CD4-positive, CD25-positive, alpha-beta regulatory T cell (primary cell): ENCODE measurements at places on chromosomes 5 and 9. TPM values are rescaled to one million over a fixed set of nuclear protein-coding genes. Genes with fewer than 3 reads are reported as not detected.

GRCh38 chr5:5558638-5559527 lies 136.4 kb downstream of the ICE1 start:
- DNase-seq = no peak

GRCh38 chr5:8908055-8908683 lies 637.7 kb downstream of the SEMA5A start:
- DNase-seq = no peak

- peak; percentile 85 for DNase-seq
These were observed at the start of gene CYFIP2 for GRCh38 chr5:157265714-157266285. Gene CYFIP2 (plus strand): TSS chr5:157266123. CDS start chr5:157285362, 19,239 bp downstream.

SNAPC3 gene
- total RNA-seq = 14.0 TPM

- no peak for DNase-seq
These were observed 234.2 kb upstream of the CDH6 start for GRCh38 chr5:30959238-30959637.

- DNase-seq = peak; percentile 20
These were observed 727 bp downstream of the SMAD5 start for GRCh38 chr5:136133222-136133921.

GRCh38 chr9:112852741-112853504 lies 37.8 kb downstream of the SLC46A2 start:
- DNase-seq = no peak

GRCh38 chr5:40474250-40474649 lies 205.5 kb upstream of the PTGER4 start:
- no peak for DNase-seq

DNA sequence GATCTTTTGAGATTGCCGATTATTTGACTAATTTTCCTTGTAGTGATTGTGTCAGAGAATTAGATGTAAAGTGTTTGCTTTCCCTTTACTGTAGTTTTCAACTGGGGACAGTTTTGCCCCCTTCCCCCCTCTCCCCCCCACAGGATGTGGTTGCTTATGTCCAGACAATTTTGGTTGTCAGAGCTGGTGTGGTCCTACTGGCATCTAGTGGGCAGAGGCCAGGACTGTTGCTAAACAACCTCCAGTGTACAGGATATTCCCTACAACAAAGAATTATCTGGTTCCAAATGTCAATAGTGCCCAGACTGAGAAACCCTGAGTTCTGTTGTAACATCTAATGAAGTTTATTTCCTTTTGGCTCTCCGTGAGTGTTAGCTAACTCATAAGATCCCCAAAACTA lies 20.0 kb downstream of the TMEFF1 start:
- DNase-seq = no peak

- no peak for DNase-seq
These were observed 220.3 kb downstream of the SPATA31D1 start for GRCh38 chr9:82208741-82209450.

DNA sequence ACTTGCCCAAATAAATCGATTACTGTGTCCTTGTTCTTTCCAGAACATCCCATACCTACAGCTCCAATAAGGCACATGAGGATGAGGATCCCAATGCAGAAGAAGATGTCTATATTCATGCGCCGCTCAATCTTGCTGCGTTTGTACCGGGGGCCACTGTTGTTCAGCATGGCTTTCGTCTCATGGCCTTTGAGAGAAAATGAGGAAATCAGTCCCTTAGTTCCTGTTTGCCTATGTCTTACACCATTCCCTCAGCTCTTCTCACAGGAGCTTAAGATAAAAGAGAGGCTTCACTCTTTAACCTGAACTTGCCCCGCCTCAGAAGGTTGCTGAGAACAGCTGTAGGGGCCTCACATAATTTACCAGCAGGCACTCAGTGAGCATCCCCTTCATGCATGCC lies 211.6 kb downstream of the ATP10B start:
- DNase-seq = no peak

DNA sequence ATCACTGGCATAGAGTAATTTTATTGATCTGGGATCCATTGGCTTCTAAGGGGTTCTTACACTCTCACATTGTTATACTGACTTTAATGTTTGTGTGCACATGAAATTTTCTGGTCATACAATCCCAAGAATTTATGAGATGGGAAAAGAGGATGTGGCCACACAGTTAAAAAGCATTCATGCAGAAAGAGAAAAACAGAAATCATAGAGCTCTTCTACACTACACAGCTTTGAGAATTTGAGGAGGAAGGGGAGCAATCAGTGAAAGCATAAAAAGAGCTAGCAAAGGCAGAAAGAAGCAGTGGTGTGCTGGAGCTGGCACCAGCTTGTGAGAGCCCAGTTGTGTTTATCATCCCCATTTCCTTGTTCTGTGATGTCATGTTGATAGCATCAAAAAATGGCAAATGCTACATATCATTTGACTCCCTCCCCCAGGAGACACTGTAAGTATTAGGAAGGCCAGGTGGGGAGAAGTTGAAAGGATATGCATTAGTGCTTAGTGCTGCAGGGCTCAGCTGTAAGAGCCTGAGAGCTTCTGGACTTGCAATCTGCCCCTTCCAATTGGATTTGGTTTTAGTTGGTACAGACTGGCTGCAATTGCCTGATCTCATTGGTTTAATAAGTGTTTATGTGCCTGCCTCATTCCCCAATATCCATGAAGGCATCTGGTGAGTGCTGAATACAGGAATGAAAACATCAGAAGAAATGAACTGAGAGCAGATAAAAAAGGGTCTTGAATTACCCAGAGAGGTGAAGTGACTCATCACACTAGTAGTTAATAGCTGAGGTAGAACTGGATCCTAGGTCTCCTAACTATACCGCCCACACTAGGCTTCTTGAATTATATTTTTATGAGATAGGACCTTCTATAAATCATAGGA lies 30.9 kb downstream of the RHOBTB3 start:
- DNase-seq = no peak

GRCh38 chr5:62486672-62487071 lies 74.1 kb downstream of the IPO11 start:
- DNase-seq = no peak

DNA sequence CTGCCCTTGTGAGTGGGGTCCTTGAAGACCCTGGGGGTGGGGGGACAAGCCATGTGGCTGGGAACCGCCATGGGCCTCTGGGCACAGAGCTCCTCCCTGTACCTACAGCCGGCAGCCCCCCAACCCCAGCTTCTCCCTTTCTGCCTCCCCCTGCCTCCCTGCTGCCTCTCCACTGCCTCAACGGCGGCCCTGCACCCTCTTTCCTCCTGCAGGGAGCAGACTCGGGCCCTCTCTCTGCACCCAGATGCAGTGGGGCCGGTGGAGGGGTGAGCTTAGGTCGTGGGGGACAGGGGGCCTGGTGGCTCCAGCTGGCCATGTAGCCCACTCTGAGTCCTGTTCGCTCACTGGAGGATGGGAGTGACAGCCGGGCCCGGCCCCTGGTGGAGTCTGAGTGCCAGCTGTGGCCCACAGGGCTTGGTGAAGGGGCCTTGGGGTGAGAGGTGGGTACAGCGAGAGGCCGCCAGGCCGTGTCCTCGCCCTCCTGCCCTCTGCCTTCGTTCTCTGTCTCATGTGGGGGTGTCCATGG lies 139.3 kb upstream of the COL5A1 start:
- no peak for DNase-seq

DNA sequence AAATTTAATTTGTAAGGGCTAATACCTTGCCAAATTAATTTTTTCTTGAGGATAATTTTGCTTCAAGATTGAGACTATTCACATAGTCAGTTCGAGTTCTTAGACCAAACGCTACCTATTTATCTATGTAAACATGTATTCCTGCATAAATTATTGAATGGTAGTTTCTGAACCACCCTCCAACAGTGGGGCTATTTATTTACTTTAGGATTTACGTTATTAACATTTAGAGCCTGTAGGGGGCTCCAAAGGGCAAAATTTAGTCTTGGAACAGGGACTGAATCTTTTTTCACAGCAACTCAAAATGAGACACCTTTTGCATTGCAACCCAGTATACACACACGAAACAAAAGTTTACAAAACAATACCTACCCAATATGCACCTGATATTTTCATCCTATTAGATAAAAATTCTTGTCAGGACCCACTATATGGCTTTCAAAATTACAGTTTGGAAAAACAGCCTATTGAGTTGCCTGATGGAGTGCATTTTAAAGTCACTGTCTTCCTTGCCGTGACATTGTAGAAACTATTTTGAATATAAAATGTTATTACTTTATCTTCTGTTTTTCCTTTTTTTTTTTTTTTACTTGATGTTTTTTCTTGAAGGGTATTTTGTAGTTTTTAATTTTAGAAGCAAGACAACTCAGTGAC lies 47.1 kb upstream of the POU4F3 start:
- DNase-seq = no peak

DNA sequence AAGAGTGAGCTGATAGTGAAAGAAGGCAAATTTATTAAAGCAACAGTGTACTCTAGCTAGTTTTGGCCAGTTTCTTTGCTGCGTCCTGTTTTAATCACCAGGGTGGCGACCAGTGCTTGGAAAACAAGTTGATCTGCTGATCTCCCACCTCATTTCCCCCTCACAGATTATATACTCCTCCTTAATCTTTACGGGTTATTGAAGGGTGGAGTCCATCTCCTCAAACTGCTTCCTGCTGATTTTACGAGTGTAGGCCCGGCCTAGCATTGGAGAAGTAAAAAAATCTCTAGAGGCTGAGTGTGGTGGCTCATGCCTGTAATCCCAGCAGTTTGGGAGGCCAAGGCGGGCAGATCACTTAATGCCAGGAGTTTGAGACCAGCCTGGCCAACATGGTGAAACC lies 14.0 kb upstream of the CFAP95 start:
- no peak for DNase-seq
